ENCODE measurements at places on chromosomes 7 and 10.

DNA sequence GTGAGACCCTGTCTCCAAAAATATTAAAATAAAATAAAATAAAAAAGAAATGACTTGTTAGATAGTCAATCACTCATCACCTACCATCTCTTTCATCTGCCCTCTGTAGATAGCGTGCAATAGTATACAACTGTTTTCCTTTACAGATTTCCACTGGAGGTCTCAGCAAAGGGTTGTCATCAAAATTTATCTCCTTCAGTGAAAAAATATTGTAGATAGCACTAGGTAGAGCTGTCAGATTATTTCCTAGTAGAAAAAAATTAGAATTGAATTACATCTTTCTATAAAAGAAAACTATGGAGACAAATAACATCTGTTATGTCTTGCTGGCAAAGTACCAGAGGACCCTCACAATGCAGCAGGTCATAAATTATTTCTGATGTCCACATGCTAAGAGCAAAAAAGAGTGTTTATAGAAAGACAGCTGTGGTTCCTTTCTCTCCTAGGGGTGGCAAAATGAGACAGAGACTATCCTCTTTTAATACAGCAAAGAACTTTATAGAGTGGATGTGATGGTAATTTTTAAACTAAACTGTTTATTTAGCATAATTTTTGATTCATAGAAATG is 16.3 kb upstream of the CYP51A1 start:
- ATAC-seq = no peak

DNA sequence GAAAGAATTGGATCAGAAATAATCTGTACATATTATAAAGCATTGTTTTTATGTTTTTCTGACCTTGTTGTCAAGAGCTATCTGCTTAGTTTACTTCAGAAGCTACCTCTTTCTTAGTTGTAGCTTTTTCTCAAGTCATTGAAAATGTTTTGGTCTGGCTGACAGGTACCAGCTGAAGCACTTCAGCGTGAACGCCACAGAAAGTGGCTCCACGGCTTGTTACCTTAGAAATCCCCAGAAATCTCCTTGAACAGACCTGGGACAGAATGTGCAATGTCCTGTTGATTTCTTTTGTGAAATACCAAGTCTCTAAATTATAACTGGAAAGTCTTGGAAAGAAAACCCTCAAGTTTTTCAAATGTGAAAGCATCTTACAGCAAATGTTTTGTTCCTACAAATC is 96.8 kb downstream of the ZMYND11 start:
- ATAC-seq = no peak

DNA sequence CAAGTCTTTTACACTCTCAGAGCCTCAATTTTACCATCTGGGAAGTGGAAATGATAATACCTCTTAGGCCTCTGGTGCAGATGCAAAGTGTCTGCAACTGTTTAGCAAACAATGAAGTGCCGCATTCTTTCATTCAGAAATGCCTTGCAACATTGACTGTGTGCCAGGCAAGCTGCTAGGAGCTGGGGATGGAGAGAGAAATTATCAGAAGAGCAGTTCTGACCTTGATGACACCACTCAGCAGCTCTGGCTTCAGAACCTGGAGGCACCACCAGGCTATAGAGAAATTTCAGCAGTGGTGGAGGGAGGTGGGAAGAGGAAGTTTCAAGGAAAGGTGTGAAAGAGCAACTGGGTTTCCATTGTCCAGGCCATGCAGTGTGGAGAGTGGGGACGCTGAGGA is 78.1 kb upstream of the HABP2 start:
- ATAC-seq = no peak

- peak; percentile 29 for ATAC-seq
These were observed 29.3 kb downstream of the ASNS start for GRCh38 chr7:97842772-97843345.

DNA sequence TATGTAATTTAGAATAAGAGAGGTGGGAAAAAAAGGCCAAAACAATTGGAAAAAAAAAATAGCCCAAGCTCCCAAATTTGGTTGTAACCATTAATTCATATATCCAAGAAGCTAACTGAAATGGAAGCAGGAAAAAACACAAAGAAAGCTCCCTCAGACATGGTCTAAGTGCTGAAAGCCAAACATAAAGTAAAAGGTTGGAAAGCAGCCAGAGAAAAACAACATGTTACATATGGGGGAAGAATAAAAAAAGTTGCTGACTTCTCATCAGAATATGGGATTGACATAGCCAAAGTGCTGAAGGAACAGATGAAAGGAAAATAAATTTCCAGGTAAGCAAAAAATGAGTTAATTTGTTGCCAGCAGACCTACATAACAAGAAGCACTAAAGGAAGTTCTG is 40.3 kb downstream of the PDZD8 start:
- no peak for ATAC-seq

DNA sequence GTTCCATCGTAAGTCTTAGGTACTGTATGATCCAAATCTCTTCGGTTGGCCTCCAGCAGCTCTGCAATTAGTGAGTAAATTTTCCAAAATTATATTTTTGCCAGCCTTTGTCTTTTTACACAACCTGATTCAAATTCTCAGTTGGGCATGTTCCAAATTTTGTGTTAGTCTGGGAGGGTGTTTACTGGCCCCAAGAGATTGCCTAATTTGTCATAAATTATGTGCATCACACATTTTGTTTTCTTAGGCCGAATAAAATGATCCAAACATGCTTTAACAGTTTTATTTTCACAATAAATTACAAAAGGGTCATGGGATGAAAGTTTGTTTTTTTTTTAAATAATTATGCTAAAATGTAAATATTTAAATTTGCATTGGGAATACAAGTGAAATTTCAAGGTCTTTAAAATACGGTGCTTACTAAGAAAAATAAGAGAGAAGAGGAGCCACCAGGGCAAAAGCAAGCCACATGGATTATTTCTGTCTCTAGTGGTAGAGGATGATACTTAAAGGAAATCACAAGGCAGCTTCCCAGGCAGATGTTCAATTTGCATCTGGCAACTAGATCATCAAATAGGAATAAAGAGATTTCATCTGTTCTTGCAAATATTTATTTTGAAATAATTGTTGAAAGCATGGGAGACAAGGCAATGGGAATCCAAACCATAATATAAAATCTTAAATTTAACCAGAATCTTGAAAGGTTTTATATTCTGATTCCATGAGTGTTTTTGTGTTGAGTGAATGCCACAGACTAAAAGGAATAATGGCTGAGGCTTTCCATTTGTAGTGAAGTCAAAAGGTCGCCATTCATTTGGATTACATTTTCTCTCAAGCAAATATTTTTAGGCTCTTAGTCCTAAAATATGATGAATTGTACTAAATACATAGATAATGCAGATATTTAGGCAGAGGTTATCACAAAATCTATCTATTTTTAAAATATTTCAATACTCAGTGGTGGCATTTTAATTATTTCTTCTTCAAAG is 111.1 kb downstream of the MDFIC start:
- no peak for ATAC-seq

DNA sequence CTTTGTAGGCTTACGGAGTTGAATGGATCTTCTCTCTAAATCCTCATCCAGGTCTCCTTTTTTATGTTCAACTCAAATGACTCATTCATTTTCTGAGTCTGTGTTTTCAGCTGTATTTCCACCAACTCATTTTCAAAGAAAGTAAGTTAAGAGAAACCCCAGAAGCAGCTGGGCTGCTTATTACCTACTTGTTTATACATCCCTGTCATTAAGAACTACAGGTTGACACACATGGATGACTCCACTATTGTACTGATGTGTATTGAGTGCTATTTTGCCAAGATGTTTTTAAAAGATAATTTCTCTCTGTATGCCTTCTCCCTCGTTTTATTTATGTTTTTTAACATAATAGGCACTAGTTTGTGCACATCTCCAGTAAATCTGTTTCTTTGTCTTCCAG is 41.9 kb downstream of the DGKI start:
- ATAC-seq = no peak

GRCh38 chr10:78035437-78035836 is 1.8 kb downstream of the RPS24 start:
- ATAC-seq = no peak

DNA sequence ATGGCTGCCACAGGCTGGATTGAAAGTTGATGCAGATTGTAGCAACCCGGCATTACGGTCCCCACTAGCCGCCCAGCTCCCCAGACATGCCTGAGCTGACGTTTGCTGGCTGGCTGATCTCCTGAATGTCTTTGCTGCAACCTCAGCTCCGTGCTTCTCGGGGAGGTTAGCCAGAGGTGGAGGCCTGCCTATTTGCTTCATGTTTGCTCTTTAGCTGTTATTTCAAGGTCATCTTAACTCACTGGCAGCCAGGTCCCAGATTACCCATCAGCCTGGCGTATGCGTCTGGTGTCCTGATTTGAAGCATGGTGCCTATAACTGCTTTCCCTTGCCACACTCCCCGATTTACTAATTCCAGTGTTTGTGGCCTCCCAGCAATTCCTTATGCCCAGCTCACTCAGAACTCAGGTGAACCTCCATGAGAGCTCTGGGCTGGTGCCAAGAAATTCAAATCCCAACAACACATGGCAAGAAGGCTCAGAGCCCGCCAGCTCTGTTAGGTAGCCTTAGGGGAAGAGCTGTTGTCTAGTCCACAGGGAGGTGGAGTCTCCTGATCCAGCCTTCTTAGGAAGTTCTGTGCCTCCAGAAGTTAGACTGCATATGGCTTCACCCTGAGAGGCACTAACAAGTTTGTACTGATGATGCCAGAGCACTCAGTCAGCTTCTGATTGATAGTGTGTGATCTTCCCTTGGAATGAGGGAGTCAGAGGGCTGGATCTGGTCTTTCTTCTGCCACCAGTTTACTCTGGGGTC is 69.7 kb upstream of the EXOC4 start:
- ATAC-seq = no peak

DNA sequence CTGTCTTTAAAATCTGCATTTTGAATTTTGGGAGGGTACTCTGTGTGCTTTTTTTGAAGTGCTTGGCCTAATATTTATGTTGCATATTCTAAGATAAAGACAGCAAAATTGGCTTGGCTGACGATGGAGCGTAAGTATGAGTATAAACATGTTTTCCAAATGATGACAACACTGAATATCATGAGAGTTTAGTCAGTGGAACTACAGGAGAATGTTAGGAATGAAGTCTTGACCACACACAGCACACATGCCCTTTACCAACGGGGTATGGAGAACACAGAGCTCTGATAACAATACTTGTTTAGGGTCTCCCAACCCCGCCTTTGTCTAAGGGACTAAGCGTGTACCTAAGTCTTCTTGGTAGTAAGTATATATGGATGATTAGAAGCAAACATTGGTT is 253.9 kb upstream of the FZD8 start:
- ATAC-seq = no peak

DNA sequence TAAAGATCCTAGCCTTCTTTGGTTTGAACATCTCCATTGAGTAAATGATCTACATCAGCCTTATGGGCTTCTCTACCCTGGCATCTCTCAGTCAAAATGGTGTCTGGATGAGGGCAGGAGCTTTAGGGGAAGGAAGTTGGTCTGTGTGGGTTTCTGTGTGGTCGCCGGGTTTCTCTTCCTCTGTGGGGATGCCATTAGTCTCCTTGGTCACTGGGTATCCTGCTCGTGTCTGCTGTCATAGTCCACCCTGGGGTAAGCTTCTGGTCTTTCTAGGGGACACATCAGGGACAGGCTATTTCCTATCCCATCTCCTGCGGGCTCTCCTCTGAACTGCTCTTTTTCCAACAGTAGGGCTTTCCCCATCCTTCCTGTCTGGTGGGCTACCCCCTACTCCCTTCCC is 150.3 kb upstream of the NPY start:
- ATAC-seq = peak; percentile 61

GRCh38 chr7:71626206-71626605 is 494.3 kb downstream of the GALNT17 start:
- ATAC-seq = no peak

GRCh38 chr10:87694011-87694794 is 34.5 kb downstream of the PAPSS2 start:
- no peak for ATAC-seq

DNA sequence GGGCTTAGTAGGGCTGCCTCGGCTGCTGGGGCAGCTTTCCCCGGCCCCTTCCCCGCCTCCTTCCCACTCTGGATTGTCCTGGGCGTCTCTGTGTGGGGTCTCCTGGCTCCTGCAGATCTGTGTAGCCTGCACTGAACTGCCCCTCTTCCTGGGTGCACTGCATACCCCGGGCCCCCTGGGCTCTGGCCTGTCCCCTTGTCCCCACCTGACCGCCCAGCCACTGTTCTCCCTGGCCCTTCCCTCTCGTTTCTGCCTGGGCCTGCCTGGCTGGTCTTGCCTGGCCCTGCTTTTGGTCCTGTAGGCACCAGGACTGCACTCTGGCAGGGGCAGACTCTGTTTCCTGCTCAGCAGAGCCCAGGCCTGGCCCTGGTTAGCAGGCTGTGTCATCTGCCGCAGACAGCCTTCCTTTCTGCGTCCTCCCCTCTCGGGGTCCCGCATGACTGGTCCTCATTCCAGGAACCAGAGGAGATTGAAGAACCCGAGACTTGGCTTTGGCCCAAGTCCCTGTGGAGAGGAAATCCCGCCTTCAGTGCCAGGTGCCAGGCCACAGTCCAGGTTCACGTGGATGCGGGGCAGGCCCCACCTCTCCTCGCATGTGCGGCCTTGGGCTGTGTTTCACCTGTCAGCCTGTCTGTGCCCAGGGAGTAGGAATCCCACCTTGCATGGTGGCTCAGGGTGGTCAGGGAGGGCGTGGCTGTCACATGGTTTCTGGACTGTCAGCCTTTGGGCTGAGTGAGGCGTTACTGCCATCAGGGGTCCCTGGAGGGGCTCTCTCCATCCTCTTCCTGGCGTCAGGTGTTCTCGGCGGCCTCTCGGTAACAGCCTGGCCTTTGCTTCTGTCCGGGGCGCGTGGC is 9.2 kb downstream of the INPP5A start:
- peak; percentile 60 for ATAC-seq

- ATAC-seq = no peak
These were observed 61.0 kb upstream of the SMIM30 start for GRCh38 chr7:113179313-113179712.

GRCh38 chr10:26448292-26448691 is 10.2 kb downstream of the APBB1IP start:
- ATAC-seq = peak; percentile 48

GRCh38 chr10:123938890-123939289 is 47.3 kb upstream of the CPXM2 start:
- no peak for ATAC-seq

DNA sequence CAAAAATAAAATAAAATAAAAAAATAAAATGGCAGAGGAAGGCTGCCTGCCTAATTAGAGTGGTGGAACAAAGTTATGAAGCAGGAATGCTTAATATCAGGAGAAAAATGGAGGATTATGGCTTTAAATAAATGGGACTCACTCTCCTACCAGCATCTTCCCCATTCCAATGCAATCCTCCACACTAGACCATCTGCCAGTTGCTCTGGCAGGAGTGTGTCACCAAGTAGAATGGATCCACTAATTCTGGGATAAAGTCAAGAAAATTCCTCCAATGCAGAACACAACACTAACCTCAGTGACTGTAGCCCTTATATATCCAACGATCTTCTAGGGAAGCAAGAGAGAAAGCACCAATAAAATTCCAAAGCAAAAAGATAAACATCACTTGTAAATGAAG is 112.5 kb upstream of the ARID5B start:
- ATAC-seq = no peak

- peak; percentile 87 for ATAC-seq
These were observed 51.3 kb downstream of the PRTFDC1 start for GRCh38 chr10:24900888-24901685.

GRCh38 chr10:98314532-98315284 is 46.7 kb upstream of the LOXL4 start:
- ATAC-seq = no peak
